ENCODE measurements at places on chromosomes 11 and 22.

DNA sequence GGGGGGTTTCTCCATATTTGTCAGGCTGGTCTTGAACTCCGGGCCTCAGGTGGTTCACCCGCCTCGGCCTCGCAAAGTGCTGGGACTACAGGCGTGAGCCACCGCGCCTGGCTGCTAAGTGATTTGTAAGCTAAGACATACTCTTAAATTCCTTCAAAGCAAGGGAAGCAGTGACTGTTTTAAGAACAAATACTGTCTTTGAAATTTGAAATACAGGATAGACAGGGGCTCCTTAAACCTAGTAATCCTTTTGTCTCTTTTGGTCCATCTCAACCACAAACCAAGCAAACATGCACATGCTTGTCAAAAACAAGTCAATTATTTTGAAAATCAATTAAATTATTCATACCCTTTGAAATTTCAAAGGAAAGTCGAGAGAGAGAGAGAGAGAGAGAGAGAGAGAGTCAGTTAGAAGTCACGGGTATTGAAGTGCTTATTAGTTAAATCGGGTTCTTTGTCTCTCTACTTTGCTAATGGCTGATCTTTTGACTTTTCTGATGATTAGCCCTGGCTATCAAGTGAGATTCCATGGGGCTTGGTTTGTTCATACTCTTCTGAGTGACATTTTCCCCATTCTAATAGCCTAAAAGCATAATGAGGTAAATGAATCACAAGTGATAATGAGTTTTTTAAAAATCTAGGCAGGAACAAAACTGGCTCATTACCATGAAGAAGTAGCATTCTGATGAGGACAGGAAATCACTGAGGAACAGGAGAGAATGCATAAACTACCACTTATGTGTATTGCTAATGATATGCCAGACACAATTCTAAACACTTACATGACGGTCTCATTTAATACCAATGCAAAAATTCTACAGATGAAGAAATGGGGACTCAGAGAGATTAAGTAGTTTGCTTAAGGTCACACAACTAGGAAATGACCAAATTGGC lies 48.0 kb downstream of the MCHR1 start:
- no peak for DNase-seq

DNA sequence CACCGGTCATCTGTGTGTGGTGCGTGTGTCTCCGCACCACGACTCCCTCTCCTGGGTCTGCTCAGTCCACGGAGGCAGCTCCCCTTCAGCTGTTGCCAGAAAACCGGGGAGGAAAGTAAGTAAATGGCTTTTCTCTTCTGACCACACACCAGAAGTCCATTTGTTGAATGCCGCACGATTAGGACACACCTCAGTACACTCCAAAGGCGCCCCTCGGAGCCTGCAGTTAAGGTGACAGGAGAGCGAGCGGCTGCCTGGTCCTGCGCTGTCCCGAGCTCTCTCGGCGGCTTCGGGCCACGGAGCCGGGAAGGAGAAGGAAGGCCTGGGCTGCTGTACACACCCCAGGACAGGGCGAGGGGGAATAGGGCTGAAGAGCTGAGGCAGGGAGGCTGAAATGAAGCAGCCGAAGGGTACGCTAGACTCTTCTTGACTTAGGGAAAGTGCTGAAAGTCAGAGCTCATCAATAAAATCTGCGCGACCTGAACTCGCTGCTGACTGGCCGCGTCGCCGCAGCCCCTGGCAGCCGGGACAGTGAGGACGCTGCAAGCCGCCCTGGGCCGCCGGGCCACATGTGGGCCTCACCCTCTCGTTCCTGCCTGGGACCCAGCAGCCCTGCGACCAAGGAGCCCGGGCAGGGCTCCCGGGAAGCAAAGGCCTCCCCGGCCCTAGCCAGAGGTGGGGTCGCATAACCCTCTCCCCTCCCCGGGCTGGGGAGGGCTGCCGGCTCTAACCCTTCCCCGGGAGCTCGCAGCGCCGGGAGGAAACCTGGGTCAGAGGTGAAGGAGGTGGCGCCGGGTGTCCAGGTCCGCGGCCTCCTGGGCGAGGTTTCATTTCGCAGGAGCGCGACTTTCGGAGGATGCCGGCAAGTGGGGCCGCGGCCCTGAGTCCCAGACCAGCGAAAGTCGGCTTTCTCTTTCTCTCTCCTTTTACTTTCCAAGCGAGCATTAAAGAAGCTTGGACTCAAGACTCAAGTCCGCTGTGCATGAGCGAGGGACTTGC lies 1.6 kb upstream of the PAX6 start:
- DNase-seq = no peak

- DNase-seq = no peak
Measured at GRCh38 chr11:63931876-63932275, 6.9 kb upstream of the NAA40 start.

DNA sequence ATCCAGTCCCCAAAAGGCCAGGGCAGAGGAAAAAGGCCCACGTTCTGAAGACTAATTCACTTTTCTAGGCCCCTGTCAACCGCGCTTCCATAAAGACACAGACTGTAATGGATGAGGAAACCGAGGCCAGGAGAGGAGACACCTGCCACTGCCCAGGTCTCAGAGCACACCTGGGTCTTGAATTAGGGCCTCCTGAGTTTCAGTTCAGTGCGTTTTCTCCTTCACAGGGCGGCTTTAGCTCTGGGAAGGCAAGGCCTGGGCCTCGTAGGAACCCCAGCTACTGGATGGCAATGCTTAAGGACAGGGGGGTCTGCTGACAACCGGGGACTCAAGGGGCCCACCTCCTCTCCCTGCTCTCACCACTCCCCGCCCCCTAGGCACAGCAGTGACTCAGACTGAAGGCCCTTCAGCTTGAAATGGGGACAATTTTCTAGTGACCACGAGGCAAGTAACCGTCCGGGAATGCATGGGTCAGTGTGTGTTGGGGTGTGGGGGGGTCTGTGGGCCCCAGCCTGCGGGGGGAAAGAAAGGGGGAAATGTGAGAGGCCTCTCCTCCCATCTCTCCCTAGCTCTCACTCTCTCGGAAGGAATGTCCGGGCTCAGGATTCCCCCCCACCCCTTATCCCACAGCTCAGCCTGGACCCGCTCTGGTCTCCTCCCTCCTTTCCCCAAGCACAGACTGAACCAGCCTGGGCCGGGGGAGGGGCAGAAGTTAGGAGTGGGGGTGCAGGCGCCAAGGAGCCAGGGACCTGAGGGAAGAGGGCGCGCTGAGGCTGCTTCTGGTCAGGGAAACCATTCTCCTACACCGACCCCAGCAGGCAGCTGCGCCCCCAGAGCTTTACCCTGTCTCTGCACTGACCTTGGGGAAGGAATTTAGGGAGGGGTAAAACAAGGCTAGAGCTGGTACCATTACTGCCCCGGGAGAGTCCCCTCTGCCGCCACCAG lies 17.2 kb downstream of the CREB3L1 start:
- DNase-seq = no peak

DNA sequence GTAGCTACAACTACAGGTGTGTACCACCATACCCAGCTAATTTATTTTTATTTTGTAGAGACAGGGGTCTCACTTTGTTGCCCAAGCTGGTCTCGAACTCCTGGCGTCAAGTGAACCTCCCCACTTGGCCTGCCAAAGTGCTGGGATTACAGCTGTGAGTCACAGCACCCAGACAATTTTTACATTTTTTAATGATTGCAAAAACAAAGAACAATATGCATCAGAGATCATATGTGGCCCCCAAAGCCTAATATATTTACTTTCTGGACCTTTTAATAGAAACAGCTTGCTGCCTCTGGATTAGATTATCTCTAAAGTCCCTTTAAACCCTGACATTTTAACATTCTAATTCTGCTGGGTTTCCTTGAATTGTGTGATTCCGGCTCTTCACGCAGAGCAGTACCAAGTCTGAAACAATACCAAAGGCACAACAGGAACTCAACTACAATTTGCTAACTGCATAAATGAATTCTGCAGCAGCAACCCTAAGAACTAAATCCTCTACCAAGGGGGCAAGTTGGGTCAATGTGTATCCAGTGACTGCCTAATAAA lies 25.0 kb downstream of the RAB30 start:
- no peak for DNase-seq

GRCh38 chr11:65634905-65635731 lies 2.8 kb upstream of the SIPA1 start:
- DNase-seq = peak; percentile 73

GRCh38 chr11:1990872-1991578 lies 6.6 kb downstream of the H19 start:
- DNase-seq = no peak

GRCh38 chr11:65390996-65391395 lies 4.6 kb downstream of the FRMD8 start:
- DNase-seq = no peak

DNA sequence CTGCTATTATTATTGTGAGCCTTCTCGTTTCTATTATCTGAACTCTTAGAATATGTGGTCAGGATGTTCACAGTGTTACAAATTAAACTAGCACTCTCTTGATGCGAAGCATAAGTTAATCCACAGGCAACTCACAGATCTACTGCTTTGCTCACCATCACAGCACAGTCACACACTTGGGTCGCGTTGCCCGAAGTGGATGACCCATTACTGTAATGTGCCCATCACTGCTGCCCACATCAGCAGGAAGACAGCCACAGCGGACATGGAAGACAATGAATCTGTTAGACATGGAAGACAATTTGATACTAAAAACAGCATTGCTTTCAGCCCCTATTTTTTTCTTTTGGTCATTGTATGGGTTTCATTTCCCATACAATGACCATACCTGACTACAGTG lies 216.4 kb upstream of the B3GAT1 start:
- DNase-seq = no peak

All from hematopoietic multipotent progenitor cell treated with erythropoietin and hydrocortisone succinate and interleukin-3 and kit ligand, for 17 days (in vitro differentiated cells).